Spleen (tissue), 13 donors: ENCODE measurements at places on chromosomes 3 and 15. TPM values are rescaled to one million over a fixed set of nuclear protein-coding genes. Genes with fewer than 3 reads are reported as not detected.
A peak's percentile ranks its signal among the peaks of the same experiment; 100 is the strongest.

The MANF gene
- 32.0 TPM for total RNA-seq

The CSNK1G1 gene
- 23.5 TPM for total RNA-seq

The PRR20G gene
- not detected for total RNA-seq

The FAM107A gene
- total RNA-seq: 30.9 TPM

The DUOX1 gene
- total RNA-seq: 0.28 TPM

The CTXN2 gene
- not detected for total RNA-seq

GRCh38 chr3:125098611-125099291, 43.0 kb upstream of the HEG1 start:
- no peaks in the 10 kb centered on the region for H3K27me3 ChIP-seq
- H3K4me3 ChIP-seq: no peak overlapping the region
- no peak overlapping the region for H3K27ac ChIP-seq
- H3K36me3 ChIP-seq: no peaks in the 10 kb centered on the region

DNA sequence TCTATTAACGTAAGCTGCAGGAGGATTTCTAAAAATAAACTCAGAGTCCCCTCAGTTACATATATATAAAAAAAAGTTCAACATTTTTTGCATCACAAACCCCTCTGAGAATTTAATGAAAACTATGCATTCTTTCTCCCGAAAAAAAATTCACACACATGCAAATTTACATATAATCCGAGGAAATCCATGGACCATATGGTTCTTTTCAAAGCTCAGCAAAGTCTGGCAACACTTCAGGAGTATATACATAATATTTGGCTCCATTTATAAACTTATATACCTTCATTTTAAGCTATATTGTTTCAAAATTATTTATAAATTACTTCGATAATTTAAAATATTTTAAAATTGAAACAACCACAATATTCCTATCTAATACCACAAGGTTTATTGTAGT, 140.7 kb upstream of the PLXND1 start:
- peaks cover 11% of the 10 kb centered on the region for H3K4me1 ChIP-seq
- DNase-seq: no peak
- no peak overlapping the region for H3K27ac ChIP-seq
- no peaks in the 10 kb centered on the region for H3K27me3 ChIP-seq

DNA sequence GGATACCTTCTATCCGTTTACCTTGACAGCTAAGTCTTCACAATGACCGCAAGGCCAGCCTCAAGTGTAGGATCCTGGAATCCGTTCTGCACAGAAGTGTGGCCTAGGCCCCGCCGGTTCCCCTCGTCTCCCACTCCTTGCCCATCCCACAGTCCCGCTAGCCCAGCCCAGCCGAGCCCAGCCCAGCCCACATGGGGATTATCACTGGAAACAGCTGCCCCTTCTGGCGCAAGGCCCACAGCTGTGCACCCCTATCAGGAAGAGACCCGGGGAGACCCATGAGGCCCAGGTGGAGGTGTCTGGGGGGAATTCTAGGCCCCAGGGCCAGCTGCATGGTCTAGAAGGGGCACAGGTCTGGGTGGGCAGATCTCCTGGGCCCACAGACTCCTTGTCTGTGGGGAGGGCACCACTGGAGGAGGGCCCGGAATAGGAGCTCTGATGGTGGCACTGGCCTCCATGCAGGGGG, 27.9 kb upstream of the KLF13 start:
- DNase-seq: peak; percentile 41
- H3K27ac ChIP-seq: no peak overlapping the region
- H3K4me1 ChIP-seq: peaks cover 21% of the 10 kb centered on the region
- no peak overlapping the region for H3K4me3 ChIP-seq

DNA sequence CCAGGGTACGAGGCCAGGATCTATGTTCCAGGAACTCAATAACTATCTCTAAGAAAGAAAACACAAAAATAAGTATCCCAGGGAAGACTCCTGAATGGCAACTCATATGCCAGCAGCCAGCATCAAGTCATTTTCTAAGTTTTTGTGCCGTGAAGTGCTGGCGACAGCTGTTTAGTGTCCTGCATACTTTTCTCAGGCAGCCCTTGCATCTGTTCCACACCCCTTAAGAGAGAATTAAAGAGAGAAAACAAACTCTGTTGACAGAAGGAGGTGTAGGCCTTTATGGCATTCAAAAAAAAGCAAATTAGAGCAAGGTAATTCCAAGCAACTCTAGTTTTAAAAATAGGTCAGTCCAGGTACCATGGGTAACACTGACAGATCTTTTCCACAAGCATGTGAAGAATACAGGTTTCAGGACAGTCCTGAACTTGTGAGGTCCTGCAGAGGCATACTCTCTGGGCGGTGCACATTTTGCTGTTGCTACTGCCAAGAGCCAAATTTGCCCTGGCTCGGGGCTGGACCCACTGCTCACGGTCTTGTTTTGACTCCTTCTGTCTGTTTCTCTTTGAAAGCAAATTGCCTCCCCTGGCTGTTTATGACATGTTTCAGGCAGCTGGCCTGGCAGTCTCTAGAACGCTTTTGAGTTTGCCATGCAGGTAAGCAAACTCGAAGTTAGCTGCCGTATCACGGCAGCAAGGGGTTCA, 252.1 kb upstream of the ADAMTS9 start:
- H3K36me3 ChIP-seq: no peaks in the 10 kb centered on the region
- H3K27ac ChIP-seq: no peak overlapping the region
- H3K4me3 ChIP-seq: no peak overlapping the region
- H3K27me3 ChIP-seq: no peaks in the 10 kb centered on the region

DNA sequence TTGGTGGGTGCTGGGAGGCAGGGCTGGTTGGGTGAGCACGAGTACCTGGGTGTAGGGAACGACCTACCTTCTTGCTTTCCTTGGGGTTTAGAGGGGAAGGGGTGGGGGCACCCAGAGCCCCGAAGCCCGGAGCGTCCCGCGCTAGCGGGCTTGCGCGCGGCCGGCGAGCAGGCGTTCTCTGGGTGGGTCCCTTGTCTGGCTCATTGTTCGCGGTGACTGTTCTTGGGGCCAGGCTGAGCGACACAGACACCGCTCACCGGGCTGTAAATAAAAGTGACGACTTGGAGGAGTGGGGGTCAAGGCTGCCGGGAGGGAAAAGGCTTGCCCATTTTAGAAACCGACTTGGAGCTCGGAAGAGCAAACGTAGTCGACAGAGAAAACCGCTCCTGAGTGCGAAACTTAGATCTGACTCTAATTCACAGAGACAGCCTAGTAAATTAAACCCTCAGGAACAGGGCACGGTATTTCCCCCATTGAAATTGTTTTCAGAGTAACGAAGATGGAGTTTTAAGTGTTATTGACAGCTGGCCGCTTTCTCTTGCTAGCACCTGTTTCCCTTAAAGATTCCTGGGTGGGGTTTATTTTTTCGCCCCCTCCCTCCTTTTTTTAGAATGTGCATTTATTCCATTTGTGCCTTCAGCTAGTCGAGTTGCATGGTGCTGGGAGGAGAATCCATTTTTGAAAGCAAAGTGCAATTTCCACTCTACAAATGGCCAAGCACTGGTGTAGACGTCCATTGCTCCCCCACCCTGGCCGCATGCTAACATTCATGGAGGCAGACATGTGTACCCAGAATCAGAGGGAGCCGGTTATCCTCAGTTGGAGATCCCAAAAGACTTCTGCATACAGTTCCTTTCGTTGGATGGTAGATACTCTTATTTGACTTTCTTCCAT, 532.1 kb upstream of the SEMA6D start:
- H3K27ac ChIP-seq: no peak overlapping the region
- peaks cover 11% of the 10 kb centered on the region for H3K4me1 ChIP-seq
- H3K36me3 ChIP-seq: no peaks in the 10 kb centered on the region
- peak overlapping the region; percentile 16 for H3K4me3 ChIP-seq
- no peak for DNase-seq

- peaks cover 4% of the 10 kb centered on the region for H3K4me1 ChIP-seq
- DNase-seq: peak; percentile 82
- no peaks in the 10 kb centered on the region for H3K36me3 ChIP-seq
- peaks cover 75% of the 10 kb centered on the region for H3K27me3 ChIP-seq
- peak overlapping the region; percentile 80 for H3K27ac ChIP-seq
- peak overlapping the region; percentile 88 for H3K4me3 ChIP-seq
These were observed 1.5 kb downstream of the IGF2BP2 start for GRCh38 chr3:185823078-185824044.

- H3K4me1 ChIP-seq: no peaks in the 10 kb centered on the region
- H3K27ac ChIP-seq: no peak overlapping the region
- H3K4me3 ChIP-seq: no peak overlapping the region
- H3K27me3 ChIP-seq: no peaks in the 10 kb centered on the region
- H3K36me3 ChIP-seq: peaks cover 18% of the 10 kb centered on the region
These were observed 34.6 kb downstream of the NR2E3 start for GRCh38 chr15:71844916-71845315.
